ENCODE measurements at places on chromosomes 2 and 18.

GRCh38 chr2:203105996-203106395, 91.3 kb downstream of the NBEAL1 start:
- DNase-seq: no peak

DNA sequence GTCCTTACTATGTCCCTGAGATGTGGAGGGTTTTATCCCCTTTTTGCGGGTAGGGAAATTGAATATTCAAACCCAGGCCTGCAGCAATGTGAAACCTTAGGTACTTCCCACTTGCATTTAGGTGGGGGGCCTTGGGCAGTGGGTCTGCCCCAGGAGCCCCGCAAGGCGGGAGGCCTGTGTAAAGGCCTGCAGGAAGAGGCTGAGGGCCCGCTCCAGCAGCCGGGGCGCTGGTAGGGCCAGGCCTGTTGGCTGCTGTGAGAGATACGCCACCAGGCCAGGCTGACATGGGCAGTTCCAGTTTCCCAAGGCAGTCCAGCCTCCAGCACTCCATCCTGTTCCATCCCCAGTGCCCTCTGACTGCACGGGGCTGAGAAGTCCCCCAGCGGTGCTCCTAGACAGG, 64.2 kb downstream of the GBX2 start:
- no peak for DNase-seq

- DNase-seq: no peak
These were observed 65.8 kb upstream of the ZNF804A start for GRCh38 chr2:184532551-184532950.

- DNase-seq: peak; percentile 31
These were observed 221.8 kb downstream of the INSIG2 start for GRCh38 chr2:118309946-118310680.

DNA sequence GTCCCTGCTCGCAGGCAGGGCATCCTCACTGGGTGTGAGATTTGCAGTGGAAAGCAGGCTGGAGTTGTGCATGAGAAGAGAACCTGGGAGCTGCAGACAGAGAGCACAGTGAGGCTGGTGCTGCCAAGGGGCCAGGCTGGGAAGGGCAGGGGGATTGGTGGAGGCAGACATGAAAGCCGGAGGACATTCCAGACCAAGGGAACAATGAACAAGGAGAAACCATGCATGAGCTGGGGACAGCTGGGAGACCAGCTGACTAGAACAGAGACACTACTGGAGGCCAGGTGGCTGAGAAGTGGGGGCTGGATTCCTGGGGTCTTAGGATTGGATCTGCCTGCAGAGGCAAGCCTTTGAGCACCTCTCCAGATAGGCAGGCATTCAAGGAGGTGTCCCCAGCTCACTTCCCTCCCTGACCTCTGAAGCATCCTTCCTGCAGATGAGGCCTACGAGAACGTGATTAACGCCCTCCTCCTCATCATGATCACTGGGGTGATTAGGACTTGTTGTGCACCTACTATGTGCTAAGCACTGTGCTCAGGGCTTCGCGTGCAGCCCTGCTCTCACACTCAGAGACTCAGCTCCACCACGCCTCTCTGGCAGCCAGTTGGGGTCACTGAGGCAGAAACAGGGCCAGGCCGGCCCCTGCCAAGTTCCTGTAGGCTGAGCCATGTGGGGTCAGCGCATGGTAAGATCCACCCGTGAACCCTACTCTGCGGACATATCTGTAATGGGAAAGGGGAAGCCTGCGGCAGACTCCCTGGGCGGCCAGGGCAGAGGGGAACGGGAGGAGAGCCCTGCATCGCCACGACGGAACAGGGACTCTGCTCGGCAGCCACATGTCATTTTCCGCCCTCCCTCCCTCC, 74.8 kb upstream of the SLC66A3 start:
- no peak for DNase-seq

DNA sequence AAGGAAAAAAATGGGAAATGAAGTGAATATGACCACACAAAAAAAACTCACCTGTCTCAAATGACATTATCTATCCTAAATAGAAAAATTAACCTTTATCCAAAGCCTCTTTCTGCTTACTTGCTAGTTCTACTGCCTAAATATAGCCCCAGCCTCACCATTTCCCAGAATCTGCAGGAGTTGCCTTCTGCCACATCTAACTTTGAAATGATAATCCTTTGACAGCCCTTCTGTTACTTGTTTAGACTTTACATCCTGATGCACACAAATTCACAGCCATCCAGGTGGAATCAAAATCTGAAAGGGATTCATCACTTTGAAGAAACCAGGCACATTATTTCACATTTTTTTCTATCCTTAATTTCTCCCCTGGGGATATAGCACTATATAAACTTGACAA, 1356.2 kb upstream of the NXPH2 start:
- no peak for DNase-seq

GRCh38 chr18:75129717-75130477, 79.0 kb downstream of the PTGR3 start:
- DNase-seq: no peak

- no peak for DNase-seq
These were observed 478.3 kb downstream of the FBXO15 start for GRCh38 chr18:73669297-73669696.

DNA sequence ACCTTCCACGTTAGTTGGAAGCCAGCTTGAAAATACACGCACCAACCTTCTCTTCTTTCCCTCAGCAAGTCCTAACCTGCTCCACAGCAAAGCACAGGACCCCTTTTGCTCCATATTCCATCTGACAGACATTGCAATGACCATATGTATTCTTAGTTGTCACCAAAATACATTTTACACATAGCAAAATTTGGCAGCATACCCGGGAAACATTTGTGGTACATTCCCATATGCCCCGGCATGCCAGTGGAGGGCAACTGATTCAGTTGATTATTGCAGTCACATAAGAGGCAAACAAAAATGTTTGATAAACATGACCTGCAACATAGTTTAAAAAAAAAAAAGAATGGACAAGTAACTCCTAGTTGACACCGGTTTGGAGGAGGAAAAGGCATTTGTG, 202.1 kb upstream of the UBE2E3 start:
- DNase-seq: no peak

DNA sequence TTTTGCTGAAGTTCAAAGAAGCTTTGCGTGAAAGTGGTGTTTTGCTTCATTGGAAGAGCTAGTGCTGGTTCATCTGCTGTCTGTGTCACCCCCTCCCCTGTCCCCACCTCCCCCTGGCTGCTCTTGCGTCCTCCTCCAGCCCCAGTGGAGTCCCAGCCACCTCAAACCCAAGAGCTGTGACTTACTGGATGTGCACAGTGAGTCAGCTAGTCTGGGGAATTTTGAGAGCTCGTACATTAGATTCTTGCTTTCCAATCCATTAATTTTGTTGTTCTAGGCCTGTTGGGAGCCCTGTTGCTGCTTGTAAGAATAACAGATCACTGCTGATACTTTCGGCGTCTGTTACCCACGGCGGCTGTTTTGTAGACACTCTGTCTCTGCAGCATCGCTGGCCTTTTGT, 412.1 kb downstream of the TSN start:
- DNase-seq: no peak

DNA sequence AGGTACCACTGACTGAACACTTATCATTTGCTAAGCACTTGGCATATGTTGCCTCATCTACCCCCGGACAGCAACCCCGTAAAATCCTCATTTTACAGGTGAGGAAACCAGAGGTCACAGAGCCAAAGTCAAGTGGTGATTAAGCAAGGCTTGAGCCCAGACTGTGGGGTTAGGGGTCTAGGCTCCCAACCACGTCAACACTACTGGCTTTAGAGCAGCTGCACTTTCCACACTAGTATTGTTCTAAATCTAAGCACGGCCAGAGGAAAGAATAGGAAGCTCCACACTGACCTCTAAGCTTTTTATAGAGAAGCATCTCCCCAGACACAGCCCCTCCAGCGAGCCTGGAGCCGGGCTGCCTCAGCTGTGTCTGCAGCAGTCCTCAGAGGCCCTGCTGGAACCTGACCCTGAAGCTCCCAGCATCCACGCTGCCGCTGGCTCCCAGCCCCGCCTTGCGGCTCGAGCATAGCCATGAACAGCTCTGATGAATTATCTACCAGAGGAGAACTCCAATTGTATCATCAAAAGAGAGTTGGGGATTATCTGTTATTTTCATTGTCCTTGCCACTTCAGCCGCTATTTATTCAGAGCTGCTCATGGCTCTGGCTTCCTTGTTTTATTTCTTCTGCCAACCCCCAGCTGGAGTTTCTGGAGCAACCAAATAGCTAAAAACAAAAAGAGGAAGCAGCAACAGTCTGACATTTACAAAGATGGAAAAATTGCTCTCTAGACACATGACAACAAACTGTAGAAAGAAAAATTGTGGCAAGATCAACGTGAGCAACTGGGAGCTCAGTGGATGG, 62.2 kb upstream of the RTN4 start:
- DNase-seq: no peak

DNA sequence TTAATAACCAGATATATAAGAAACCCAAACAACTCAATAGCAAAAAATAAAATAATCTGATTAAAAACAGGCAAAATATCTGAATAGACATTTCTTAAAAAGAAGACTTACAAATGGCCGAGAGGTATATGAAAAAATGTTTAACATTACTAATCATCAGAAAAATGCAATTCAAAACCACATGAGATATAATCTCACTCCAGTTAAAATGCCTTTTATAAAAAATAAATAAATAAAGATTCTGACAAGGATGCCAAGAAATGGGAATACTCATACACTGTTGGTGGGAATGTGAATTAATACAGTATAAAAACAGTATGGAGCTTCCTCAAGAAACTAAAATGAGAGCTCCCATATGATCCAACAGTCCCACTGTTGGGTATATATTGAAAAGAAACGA, 33.9 kb upstream of the BMP10 start:
- no peak for DNase-seq

- no peak for DNase-seq
These were observed 232 bp downstream of the SNED1 start for GRCh38 chr2:240998706-240998994.

GRCh38 chr2:103165836-103166235, 404.0 kb downstream of the TMEM182 start:
- DNase-seq: no peak

DNA sequence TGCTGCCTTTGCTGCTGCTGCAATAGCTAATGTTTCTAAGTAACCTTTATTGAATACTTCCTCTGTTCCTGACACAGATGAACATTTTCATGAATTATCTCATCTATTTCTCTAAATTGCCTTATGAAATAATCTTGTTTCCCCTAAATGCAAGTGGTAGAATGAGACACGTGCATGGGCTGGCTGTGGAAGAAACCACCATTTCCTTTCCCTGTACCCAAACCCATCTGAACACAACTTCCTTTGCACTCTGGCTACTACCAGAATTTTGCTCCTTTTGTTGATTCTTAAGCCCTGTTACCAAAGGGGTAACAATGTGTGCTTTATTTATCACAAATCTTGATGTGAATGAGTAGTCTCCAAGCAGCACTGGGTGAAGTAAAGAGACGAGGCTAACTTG, 29.2 kb downstream of the AKAIN1 start:
- no peak for DNase-seq

GRCh38 chr2:234548695-234549420, 52.0 kb upstream of the ARL4C start:
- no peak for DNase-seq

GRCh38 chr2:235381261-235381912, 112.5 kb upstream of the AGAP1 start:
- no peak for DNase-seq

GRCh38 chr2:232951891-232952290, 61.2 kb downstream of the NGEF start:
- DNase-seq: no peak

GRCh38 chr2:8296306-8296705, 385.6 kb upstream of the ID2 start:
- peak; percentile 38 for DNase-seq

- no peak for DNase-seq
These were observed 79.8 kb downstream of the PTGR3 start for GRCh38 chr18:75128911-75129716.

DNA sequence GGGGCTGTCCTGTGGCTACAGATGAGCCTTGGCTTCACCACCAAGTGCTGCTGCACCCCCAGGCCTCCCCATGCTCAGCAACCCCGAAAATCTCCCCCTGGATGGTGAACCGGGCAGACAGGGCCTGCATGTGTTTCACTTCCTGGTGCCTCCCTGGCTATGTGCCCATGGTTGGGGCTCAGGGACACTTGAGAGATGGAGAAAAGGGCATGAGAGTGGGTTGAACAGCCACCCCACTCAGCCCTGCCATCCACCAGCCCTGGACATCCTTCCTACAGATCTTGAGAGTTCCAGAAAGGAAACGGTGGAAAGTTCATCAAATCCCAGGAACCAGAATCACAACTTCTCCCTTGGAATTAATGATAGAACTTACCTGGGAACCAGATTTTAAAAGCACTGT, 74.7 kb upstream of the TEX51 start:
- DNase-seq: no peak

DNA sequence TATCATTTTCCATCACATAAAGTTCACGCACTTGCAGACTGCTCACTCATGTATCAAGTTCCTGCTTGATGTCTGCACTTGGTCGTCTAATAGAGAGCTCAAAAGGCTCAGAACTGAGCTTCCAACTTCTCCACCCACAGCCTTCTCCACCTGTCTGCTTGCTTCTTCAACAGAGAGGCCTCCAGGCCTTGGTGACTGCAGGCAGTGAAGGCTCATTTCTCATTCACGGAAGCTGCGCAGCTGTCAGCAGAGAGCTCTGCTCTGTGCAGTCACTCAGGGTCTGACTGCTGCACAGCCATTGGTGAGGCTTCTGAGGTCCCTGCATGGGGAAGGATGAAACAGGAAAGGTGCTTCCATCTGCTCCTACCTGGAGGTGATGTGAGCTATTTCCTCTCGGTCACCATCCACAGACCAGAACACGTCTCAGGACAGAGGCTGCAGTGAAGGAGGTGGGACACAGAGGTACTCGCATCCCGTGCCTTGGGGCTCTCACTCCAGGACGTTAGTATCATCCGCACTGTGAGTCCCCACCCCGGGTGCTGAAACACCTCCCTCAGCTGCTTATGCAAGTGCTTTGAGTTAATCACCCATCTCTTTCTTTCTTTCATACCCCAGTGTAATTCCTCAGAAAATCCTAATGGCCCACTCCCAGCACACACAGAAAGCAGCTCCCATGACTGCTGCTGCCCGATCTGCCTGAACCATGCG, 126.2 kb downstream of the TMEM18 start:
- DNase-seq: no peak

- DNase-seq: no peak
These were observed 70.6 kb downstream of the SAP130 start for GRCh38 chr2:127957240-127957639.

GRCh38 chr2:145230546-145230945, 710.6 kb upstream of the ZEB2 start:
- DNase-seq: no peak

DNA sequence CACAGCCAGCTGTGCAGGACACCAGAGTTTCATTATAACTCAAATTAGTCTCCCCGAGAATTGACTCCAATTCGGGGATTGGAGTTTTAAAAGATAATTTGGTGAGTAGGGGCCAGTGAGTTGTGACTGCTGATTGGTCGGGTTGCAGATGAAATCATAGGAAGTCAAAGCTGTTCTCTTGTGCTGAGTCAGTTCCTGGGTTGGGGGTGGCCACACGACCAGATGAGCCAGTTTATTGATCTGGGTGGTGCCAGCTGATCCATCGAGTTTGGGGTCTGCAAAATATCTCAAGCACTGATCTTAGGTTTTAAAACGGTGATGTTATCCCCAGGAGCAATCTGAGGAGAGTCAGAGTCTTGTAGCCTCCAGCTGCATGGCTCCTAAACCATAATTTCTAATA, 82.7 kb upstream of the SLC66A3 start:
- DNase-seq: no peak
